ENCODE measurements at places on chromosomes 16 and 17. TPM values are rescaled to one million over a fixed set of nuclear protein-coding genes. Genes with fewer than 3 reads are reported as not detected.

SLC43A2 gene
- total RNA-seq, result 0.40 TPM

- H3K27ac ChIP-seq, result no peak overlapping the region
- no peaks in the 10 kb centered on the region for H3K27me3 ChIP-seq
- DNase-seq, result no peak
- peaks cover 19% of the 10 kb centered on the region for H3K36me3 ChIP-seq
Observed at GRCh38 chr17:51035431-51035830, 85.2 kb downstream of the SPAG9 start.

DNA sequence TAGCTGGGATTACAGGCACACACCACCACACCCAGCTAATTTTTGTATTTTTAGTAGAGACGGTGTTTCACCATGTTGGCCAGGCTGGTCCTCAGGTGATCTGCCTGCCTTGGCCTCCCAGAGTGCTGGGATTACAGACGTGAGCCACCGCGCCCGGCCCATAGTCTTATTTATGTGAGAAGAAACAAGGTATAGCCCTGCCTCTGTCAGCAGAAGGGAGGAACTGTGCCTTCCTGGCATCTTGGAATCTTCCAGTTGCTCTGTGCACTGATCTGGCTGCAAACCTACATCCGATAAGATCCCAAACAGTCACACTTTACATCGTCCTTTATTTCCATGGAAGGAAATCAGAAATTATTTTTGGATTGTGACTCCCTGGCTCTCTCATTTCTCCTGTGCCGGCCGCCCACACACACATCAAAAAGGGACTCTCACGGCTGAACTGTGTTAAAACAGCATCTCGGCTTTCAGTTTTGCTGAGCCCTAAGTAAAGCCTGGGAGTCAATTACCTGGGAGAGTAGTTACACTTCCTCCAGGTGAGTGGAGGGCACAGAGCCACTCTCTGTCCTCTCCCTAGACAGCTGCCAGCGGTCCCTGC is 23.3 kb downstream of the WIPI1 start:
- H3K27me3 ChIP-seq, result no peaks in the 10 kb centered on the region
- H3K36me3 ChIP-seq, result peaks cover 51% of the 10 kb centered on the region
- peaks cover 60% of the 10 kb centered on the region for H3K4me1 ChIP-seq
- DNase-seq, result no peak

PPP1R27 gene
- total RNA-seq, result not detected

GRCh38 chr16:55009581-55009980 is 78.9 kb downstream of the IRX5 start:
- H3K27ac ChIP-seq, result no peak overlapping the region
- H3K36me3 ChIP-seq, result no peaks in the 10 kb centered on the region
- DNase-seq, result no peak

DNA sequence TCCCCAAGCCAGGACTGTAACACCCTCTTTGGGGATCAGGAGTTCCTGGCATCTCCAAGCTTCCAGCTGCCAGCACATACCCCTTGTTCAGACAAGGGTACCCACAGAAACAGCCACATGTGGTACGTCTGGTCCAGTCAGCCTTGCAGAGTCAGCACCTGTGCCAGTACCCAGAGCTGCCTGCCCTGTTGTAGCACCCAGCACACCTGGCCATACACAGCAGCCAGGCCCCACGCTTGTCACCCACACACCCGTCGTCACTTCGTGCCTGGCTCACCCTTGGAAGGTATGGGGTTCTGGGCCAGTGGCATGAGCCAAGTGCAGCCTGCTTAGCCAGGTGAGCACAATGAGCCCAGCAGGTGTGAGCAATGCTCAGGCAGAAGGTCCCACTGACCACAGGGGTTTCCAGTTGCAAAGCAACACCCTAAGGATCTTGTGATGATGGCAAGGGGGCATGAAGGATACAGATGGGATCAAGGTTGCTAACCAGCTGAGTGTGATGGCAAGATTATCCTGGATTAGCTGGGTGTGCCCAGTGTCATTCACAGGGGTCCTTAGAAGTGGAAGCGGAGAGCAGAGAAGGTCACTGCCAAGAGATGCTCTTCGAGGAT is 202.3 kb downstream of the CPPED1 start:
- H3K4me3 ChIP-seq, result no peak overlapping the region
- DNase-seq, result no peak
- no peak overlapping the region for H3K27ac ChIP-seq
- H3K36me3 ChIP-seq, result peaks cover 9% of the 10 kb centered on the region

DNA sequence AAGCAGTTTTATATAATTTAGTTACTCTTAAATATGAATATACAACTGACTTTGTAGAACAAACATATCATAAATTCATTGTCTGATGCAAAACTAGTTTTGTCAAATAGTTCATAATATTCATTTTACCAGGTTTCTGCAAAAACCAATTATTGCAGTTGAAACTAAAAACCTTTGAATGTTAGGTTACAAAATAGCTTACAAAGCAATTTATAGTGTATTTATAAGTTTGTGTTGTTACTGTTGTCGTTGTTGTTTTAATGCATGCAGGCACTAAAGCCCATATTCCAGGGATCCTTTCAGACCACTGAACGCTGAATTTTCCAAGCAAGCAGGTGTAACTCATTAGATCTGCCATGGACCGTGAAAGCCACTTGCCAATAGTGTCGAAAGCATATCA is 427.6 kb downstream of the ZFHX3 start:
- H3K4me1 ChIP-seq, result no peaks in the 10 kb centered on the region
- H3K27ac ChIP-seq, result no peak overlapping the region
- H3K27me3 ChIP-seq, result no peaks in the 10 kb centered on the region

GABARAP gene
- 256 TPM for total RNA-seq

Measured in activated CD4-positive, alpha-beta T cell treated with anti-CD3 and anti-CD28 coated beads, Interleukin-2, amount 10 ng/mL, durations not matched to agents 7 days and 5 days (primary cell).